Activated T-cell treated with anti-CD3 and anti-CD28 coated beads, Interleukin-2, amount 50 U/mL, for 72 hours (primary cell): ENCODE measurements at places on chromosomes 11 and 22. TPM values are rescaled to one million over a fixed set of nuclear protein-coding genes. Genes with fewer than 3 reads are reported as not detected.
A peak's percentile ranks its signal among the peaks of the same experiment; 100 is the strongest.

GRCh38 chr11:115699733-115700132 lies 195.5 kb upstream of the CADM1 start:
- DNase-seq = no peak

DNA sequence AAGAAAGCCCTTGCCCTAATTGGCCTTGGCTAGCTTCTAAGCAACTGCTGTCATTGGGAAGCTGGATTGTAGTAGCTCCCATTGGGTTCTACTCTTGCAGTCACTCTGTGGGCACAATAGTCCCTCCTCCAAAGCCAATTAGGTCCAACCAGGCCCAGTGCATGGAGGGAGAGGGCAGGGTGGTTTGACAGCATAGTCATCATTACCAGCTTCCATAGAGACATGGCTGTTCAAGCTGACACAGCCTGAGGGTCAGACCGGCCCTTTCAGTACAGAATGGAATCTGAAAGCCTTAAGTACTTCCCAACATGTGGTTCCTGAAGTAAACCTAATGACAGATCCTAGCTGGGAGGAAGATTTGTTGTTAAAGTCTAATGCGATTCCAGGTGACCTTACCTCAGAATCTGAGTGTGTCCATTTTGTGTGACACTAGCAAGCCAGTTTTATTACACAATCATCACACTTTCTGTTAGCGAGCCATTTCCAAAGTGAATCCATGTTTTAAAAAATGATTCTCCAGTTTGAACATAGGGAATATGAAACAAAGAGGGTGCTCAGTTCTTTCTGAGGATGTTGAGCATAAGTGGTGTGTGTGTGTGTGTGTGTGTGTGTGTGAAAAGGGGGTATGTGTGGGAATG lies 6.9 kb downstream of the PLET1 start:
- no peak for DNase-seq

DNA sequence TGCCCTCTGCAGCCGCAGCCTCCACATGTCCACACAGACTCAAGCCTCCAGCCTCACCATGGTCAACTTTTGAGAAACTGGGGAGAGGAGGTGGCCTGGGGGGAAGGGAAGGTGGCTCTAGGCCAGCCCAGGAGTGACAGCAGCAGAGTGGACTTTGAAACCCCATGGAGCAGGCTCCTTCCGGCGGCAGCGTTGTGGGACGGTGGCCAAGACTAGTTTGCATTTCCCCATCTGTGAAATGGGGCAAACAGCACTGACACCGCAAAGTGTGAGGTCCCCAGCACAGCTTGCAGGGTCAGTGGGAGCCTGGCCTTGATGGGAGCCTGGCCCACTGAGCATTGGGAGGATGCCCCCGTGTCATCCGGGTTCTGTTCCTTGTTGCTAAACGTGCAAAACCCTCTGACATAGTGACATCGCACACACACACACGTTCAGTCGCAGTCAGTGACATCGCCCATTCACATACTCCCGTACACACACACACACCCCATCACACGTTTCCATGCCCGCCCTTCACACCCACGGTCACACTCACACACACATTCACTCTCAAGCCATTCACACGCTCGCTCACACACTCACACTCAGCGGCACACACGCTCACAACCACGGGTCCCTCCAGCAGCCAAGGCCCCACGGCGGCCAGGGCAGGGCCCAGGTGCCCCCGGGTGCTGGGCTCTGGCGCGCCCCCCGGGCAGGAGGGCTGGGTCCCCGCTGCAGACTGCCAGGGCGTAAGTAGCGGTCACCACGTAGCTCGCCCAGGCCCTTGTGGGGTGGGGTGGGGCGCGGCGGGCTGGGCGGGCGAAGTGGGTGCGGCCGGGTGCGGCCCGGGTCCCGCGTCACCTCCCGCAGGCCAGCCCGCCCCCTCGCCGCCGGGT lies 585 bp downstream of the CYB5R3 start:
- DNase-seq = no peak

GRCh38 chr22:44707752-44708151 lies 5.7 kb downstream of the PRR5 start:
- no peak for DNase-seq

- no peak for DNase-seq
Measured at GRCh38 chr11:117640041-117640440, 157.0 kb downstream of the DSCAML1 start.

DNA sequence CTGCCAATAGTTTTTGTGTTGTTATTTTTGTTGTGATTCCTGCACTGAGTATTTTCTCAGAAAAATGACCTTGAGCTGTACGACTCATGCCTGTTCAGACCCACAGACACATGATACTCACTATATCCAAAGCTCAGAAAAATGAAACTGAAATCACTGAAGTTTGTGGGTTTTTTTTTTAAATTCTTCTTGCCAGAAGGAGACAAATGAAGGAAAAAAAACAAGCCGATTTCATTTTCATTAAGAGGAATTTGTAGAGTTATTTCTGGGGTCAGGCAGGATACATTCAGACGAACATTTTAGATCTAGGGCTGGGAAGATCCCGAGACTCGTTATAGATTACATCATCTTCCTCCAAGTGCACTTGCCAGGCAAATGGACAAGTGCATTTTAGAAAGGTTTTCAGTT lies 60.4 kb downstream of the BMAL1 start:
- no peak for DNase-seq

DNA sequence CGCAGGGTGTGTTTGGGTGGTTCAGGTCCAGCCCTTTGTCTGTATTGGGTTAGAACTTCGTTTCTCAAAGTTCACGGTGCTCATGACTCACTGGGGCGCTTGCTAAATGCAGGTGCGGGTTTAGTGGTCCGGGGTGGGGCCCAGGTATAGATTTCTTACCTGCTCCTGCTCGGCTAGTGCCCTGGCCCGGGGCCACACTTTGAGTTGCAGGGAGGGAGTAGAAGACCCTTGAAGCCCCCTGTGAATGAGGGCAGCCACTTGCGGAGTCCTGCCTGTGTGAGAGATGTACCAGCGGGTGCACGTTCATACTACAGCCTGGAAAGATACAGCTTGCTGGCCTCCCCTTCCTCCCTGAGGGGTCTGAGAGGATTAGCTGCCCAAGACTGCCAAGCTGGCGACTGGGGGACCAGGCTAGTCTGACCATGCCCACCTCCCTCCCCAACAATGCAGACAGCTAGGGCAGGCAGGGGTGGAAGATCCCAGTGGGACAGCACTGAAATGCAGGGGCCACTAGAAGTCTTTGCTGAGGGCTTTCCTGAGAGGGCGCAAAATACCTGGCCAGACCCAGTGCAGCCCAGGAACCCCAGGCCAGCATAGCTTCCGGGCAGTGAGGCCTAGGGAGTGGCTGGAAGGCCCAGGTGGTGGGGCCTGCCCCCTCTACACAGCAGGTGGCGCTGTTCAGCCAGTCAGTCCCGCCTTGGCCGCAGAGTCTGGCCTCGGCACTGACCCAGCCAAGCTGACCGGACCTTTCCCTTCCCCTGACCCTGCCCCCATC lies 5.1 kb upstream of the MYRF start:
- peak; percentile 68 for DNase-seq

DNA sequence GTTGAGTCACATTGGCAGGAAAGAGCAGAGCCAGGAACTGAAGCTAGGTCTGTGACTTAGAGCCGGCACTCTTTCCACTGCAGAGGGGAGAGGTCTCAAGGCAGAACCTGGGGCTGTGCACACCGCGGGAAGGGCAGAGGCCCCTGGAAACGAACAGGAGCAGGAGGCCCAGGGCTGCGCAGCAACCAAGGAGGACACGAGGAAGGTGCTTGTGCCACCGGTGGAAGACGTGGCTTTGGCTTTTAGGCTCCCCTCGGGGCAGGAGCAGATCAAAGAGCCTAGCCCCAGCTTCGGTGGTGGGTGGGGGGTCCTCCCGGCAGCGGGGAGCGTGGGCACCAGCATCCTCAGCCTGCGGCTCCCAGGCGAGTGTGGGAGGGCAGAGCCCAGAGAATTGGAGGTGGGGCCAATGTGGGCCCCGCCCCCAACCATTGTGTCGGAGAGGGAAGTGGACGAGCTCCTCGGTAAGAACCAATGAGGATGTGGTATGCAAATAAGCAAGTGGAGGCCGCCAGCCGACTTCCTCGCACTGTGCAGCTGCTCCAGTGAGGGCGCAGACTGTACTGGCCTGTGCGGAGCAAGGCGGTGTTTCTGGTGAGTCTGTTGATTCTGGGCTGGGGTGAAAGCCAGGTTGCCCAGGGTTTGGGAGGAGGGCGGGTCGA lies at the start of gene CCDC116:
TSS of gene CCDC116 (plus strand) at position 524 of the 659 bp plus-strand sequence. CDS start 422 bp downstream, outside the sequence.
- peak; percentile 76 for DNase-seq

DNA sequence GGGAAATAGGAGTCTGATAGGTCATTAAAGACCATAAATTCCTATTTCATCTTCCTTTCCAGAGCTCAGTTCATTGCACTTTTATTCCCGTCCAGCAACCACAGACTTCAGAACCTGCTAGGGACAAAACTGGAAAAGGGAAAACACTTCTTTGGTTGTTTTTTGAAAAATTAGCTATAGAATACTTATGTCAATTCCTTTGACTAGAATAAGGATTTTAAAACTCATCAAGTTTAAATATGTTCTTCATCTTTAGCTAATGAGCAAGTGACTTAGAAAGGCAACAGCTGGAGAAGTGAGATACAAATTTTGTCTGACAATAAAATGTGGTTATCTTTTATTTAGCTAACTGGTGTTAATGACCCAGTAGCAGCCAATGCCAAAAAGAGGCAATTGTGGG lies 206.9 kb downstream of the SOX6 start:
- DNase-seq = no peak

DNA sequence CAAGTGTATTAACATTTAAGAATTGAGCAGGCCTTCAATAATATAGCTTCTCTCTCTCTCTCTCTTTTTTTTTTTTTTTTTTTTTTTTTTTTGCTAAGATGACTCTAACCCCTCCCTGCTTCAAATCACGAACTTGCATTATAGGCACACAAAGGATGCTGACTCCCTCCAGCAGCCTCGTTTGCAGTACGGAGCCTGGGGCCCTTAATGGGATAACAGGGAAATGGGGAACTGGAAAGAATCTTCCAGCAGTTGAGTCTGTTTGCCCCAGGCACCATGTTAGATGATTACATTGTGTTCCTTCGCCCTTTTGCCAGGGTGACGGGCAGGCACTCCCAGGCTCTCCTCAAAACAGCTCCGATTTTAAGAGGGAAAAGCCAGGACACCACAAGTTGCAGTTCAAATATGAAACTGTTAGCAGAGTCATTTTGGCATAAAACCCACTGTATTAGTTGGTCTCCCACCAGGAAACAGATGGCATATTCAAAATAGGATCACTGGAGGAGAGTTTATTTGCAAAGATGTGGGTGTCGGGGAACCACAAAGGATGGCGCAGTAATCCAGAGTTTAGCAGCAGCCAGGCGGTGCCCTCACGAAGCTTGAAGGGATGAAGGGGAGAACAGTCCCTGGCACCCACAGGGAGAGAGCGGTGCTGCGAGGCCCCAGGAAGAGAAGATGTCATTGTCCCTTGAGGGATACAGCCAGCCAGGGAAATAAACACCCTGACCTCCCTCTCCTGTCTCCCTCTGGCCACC lies 26.5 kb upstream of the TREH start:
- DNase-seq = no peak

- no peak for DNase-seq
Measured at GRCh38 chr11:3857628-3858027, 2.2 kb downstream of the STIM1 start.

DNA sequence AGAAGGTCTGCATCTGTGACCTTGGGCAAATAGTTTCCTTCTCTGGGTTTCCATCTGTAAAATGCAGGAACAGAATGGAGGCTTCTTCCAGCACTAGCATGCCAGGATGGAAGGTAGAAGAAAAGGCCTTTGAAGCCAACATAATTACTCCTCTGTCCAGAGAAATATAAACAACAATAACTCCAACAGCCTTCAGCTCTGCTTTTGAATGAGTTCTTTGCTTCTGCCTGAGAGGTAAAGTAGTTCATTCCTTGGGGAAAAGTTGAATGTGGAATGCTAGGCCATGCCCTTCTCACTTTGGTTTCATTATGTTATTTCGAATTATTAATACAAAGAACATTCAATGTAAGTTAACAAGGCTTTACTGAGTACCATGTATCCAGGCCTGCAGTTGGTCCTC lies 61.2 kb upstream of the BLID start:
- no peak for DNase-seq

- DNase-seq = no peak
Measured at GRCh38 chr22:47647720-47648119, 885.3 kb downstream of the TBC1D22A start.

DNA sequence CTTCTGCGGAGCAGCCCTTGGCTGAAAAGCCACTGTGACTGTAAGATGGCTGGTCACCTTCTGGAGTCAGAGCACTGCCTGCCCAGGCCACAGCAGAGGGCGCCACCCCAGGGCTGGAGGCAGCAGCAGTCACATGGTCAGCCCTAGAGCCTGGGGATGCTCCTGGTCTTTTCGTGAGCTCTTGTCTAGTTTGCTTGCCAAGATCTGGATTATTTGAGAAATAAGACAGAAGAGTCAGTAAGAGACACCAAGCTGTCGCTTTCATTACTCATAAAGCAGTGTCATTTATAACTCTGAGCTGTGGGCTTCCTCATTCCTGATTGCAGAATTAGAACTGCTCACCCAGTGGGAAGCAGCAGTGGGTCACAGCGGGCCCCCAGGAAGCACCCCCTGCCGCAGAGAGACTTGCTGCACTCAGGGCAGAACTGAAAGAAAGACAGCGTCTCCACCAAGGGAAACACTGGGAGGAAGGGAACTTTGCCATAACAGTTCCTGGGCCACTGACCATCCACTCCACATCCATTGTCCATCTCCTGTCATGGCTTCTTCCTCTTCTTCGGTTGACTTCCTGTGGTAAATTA lies 56.7 kb downstream of the PPP6R2 start:
- DNase-seq = peak; percentile 33

DNA sequence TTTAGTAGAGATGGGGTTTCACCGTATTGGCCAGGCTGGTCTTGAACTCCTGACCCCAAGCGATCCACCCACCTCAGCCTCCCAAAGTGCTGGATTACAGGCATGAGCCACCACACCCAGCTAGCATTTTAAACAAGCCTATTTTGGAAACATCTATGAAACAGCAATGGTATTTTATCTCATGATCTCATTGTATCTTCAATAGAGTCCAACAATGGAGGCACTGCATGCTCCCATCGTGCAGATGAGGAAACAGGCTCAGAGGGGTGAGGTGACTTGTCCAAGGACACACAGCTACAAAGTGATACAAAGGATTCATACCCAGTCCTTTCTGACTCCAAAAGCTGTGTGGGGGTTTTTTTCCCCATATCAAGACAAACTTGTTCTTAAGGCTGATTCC lies 39.0 kb upstream of the RTL6 start:
- DNase-seq = no peak

- no peak for DNase-seq
Measured at GRCh38 chr22:32612834-32613233, 138.2 kb downstream of the FBXO7 start.

DNA sequence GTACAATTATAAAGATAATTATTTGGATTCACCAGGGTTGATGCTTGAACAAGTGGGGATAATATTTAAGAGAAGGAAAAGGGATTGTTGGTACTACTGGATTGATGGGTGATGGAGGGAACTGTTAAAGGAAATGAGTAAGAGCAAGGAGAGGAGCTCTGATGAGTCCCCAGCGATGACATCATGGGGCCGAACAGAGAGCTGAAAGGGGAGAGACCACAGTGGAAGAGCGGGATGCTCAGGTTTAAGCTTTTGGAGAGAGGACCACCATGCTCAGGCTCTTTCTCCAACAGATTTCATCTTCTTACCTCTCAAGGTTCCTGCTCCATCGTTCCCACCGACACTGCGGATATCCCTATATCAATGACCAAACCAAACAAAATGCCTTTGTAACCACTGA lies 568.7 kb downstream of the ETS1 start:
- no peak for DNase-seq

GRCh38 chr11:2103668-2104523 lies 35.3 kb downstream of the IGF2 start:
- no peak for DNase-seq

The IGLL1 gene
- total RNA-seq = not detected

The GLYATL2 gene
- total RNA-seq = not detected

The H19 gene
- total RNA-seq = not detected

The CABP4 gene
- total RNA-seq = 10.4 TPM
